Hepatocyte (in vitro differentiated cells): ENCODE measurements at places on chromosomes 5 and 9.

- DNase-seq: no peak
Observed at GRCh38 chr5:132090107-132090506, 16.5 kb downstream of the CSF2 start.

DNA sequence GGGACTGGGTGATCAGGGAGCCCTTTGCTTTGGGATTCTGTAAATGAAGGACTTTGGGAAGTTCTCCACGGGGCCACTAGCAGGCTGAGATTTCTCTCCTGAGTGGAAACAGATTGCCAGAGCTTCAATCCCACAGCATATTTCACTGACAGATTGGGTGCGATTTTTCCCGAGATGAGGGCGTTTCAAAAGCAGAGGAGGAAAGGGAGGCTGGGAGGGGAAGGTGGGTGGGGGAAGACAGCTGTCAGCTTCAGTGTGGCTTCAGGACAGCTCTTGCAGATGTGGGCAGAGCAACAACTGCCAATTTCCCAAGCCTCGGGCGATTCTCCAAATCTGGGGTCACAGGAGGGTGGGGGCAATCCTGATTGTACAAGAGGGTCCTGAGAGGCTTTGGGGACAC is 258.5 kb upstream of the ADRA1B start:
- DNase-seq: no peak

- DNase-seq: no peak
Observed at GRCh38 chr9:78972303-78972999, 599.3 kb upstream of the TLE4 start.

GRCh38 chr5:33766023-33766422 is 125.8 kb downstream of the ADAMTS12 start:
- no peak for DNase-seq

DNA sequence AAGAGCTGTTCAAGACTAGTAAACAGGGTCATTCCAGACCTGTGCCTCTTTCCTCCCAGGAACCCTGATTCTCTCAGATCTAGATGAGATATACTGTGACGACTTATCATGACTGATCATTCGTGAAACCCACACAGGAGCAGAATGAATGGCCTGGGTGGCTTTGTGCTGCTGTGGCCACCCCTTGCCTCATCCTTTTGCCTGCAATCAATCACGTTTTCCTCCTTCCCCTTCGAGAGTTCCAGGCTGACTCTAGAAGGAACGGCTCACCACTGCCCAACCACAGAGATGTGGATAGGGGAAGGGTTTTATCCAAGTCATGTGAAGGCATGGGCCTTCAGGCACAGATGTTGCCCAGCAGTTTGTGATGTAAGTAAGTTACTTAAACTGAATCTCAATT is 5.8 kb downstream of the ANXA6 start:
- DNase-seq: no peak

DNA sequence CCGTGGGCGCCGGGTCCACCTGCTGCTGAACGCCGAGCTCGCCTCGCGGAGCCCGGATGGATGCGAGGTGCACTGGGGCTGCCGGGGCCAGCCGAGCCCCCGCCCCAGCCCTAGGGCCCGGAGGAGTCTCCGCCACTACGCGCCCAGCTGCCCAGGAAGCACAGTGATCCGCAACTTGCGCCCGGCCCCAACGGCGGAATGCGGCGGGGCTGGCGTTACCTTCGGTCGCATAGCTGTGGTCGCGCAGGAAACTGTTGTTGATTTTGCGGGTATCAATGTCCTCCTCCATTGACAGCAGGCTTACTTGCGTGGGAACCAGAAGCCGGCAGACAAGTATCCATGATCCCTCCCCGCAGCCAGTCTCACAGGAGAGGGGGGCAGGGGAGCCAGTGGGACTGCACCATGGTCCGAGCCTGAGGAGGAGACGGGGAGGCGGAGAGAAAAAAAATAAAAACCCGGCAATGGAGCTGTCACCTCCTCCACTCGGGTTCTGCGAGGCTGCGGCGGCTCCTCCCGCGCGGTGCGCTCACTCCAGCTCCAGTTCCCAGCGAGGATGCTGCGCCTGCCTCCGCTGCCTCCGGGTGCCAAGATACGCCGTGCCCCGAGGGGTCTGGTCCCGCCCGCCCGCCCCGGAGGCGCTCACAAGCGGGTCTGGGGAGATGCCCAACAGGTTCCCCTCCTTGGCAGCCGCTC is 628 bp downstream of the PPP2R2B start:
- peak; percentile 33 for DNase-seq

- DNase-seq: peak; percentile 27
Observed at GRCh38 chr9:38153152-38153909, 84.3 kb upstream of the SHB start.

DNA sequence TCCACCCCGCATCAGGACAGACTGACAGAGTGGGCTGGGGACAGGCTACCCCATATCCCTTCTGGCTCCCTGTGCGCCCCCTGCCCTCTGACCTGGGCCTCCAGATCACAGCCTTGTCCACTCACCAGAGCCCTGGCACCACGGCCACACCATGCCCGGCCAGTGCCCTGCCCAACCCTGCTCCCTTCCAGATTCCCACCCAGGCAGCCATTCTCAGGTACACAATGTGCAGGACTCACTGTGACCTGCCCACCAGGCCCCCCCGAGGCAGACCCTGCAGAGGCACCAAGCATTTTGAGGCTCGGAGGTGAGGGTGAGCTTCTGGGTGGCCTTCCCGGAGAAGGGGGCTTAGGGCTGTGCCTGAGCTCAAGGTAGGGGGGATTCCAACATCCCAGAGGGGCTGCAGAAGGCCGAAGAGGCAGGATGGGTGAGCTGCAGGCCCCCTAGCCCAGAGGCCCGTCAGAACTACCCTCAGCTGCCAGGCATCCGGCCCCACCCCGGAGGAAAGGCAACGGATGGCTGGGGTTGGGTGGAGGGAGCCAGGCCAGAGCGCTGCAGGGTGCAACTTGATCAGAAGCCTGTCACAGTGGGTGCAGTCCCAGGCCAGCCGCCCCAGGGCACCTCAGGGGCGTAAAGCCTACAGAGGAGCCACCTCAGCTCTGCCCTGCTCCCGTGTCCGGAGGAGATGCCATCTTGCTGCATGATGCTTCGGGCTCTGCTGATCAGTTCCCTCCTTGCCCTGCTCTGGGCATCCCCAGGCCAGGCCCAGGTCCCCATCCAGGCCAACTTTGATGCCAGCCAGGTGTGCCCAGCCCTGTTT is at the start of gene LCNL1:
TSS of gene LCNL1 (plus strand) at position 762 of the 820 bp plus-strand sequence. CDS start 594 bp downstream, outside the sequence.
- no peak for DNase-seq

- DNase-seq: no peak
Observed at GRCh38 chr5:169272731-169273427, 28.1 kb downstream of the SLIT3 start.

DNA sequence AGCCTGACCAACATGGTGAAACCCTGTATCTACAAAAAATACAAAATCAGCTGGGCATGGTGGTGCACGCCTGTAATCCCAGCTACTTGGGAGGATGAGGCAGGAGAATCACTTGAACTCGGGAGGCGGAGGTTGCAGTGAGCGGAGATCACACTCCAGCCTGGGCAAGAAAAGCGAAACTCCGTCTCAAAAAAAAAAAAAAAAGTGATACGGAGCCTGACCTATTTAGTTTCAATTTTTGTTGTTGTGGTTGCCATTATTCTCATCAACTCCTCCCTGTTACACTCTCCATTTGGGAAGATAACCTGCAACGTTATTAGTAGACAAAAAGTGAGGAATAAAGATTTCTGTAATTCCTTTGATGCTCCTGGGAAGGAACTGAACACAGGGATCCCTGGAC is 1.3 kb downstream of the STOM start:
- DNase-seq: no peak

DNA sequence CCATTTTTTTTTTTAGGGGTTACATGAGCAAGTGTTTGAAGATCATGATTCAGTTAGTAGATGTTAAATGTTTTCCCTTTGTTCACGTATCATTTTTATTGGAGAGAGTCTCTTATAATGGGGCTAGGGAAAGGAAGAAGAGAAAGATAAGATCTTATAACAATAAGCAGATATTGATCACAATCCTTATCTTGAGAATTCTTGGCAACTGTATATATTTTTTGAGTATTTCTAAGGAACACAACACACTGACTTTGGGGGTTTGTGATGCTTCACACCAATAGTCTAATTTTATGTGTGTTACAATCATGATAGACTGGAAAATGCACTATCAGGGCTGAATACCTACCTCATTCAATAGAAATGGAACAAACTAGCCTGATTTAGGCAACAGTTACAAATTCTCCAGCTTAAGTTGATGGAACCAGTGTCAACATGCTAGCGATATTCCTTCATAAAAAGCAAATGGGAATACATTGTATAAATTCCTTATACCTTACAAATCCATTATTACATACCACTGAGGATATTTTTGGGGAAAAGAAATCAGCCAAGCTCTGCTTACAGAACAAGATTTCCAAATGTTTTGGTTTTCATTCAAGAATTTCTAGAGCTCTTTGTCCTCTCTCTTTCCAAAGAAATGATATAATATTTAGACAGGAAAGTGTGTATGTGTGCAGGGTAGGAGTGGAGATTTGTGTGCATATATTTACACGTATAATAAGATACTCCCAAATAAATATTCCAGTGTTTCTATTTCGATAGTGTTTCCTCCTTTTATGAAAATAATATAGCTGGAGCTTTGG is 41.5 kb downstream of the SVEP1 start:
- no peak for DNase-seq

GRCh38 chr5:60386436-60387050 is 313.4 kb downstream of the DEPDC1B start:
- no peak for DNase-seq

DNA sequence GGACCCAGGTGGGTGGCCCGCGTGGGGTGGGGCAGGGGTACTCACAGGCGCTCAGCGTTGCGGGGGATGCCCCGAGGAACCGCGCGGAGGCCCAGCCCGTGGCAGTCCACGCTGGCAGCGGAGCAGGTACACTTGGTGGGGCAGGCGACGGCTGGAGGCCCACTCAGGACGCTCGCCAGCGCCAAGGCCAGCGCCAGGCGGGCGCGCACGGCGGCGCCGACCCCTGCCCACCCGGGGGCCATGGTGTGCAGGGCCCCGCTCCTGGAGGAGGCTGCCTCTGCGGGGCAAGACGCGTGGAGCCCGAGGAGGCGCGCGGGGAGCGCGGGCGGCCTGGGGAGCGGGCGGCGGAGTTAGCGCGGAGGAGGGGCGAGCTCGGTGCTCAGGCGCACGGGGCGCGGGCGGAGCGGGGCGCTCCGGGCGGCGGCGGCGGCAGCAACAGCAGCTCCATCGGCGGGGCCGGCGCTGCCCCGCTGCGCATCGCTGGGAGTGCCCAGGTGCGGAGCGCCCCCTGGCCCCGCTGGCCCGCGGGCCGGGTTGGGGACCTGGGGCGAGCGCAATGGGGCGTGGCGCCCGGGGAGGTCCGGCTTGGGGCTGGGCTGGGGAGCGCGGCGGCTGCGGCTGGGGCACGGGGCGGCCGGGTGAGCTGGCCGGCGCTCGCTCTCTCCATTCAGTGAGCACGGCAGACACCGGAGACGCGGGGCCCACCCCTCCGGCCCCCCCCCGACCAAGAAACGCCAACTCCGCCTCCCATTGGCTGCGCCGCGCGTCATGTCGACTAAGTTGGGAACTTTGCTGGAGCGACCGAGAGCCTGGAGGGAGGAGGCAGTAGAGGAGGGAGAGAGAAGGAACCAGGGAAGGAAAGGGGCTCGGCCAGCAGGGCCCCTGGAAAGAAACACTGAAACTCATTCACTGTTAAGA is at the start of gene SLIT3:
TSS of gene SLIT3 (minus strand) at position 672 of the 918 bp plus-strand sequence. CDS start at position 242, 430 bp downstream.
- peak; percentile 91 for DNase-seq

DNA sequence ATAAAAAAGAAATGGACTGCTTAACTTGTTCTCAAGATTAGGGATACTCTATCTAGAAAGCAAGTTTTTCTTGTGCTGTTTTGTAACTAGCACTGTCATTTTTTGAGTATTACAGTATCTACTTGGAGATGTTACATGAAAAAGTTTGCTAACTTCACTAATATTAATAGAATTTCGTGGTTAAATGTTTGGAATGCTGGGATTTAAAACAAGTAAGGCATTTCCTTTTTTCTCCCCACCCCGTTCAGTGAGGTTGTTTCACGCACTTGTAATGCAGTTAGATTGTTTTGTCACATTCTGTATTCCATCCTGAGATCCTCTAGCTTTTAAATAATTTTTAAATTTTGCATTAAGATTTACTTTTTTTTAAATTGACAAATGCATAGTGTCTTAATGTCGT is 20.0 kb upstream of the TEK start:
- DNase-seq: no peak

- no peak for DNase-seq
Observed at GRCh38 chr9:110897943-110898342, 140.3 kb downstream of the LPAR1 start.

DNA sequence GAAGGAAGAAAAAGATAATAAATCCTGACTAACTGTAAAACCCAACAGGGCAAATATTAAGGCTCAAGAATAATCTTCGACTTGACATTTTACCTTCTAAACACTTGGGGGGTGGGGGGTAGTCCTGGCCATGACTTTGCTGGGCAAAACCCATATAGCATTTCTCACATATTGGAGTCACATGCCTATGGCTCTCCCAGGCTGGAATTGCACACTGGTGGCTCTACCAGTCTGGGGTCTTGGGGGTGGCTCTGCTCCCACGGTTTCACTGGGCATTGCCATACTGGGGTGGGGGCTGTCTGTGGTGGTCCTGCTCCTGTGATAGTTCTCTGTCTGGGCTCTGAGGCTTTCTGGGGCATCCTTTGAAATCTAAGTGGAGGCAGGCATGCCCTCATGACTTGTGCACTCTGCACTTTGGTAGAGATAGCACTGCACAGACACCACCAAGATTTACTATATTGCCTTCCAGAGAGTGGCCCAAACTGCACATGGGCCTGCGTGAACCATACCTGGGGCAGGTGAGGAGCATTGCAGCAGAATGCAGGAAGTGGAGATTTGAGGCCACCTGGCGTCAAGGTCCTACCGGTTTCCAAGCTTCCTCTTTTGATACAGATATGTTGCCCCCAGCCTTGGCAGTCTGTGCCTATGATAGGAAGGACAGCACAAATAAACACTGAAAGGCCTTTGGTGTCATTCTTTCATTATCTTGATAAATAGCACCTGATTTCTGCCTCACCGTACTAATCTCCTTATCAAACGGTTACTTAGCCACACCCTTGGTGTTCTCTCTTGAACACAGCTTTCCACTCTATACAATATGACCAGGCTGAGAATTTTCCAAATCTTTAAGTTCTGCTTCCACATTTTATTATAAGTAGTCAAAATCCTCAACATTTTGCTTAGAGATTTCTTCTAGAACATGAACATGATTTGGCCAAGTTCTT is 29.8 kb downstream of the BAAT start:
- peak; percentile 20 for DNase-seq

DNA sequence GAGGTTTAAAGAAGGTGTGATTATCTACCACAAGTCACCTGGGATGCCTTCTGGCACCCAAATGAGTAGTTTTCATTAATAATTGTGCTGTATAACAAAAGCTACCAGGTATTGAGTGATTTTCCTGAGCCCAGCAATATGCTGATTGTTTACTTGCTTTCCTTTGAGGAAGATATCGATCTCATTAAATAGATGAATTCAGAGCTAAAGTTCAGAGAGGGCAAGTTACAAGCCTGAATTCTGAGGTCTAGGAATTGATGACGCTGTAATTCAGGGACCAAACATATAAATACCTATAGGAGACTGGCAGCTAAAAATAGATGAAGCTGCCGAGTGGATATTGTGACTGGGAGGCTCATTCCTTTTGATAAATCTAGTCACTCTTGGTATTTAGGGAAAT is 1.1 kb downstream of the ERCC6L2 start:
- no peak for DNase-seq

- no peak for DNase-seq
Observed at GRCh38 chr5:73312872-73313510, 135.6 kb downstream of the FOXD1 start.

GRCh38 chr9:98850851-98851729 is 43.6 kb downstream of the GALNT12 start:
- DNase-seq: no peak
